Stimulated activated CD8-positive, alpha-beta memory T cell treated with anti-CD3 and anti-CD28 coated beads, Interleukin-4, amount 100 ng/mL, for 1 hour (primary cell): ENCODE measurements at places on chromosomes 6 and 20.

DNA sequence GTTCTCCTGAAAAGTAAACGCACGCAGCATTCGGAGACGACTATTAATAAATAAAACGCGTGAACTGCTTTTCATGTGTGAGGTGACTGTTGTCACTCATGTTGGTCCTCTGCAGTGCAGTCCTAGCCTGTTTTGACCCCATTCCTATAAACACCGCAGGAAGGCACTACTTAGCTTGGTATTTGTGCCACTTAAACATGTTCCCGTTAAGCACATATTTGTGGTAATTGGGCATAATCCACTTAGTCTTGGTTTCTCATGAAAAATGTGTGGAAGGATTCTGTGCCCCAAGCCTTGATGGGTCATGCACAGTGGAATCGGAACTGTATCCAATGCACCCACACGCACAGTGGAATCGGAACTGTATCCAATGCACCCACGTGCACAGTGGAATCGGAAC, 313.9 kb downstream of the THBS2 start:
- no peak for DNase-seq

- DNase-seq: no peak
Observed at GRCh38 chr6:121531658-121532169, 96.3 kb downstream of the GJA1 start.

DNA sequence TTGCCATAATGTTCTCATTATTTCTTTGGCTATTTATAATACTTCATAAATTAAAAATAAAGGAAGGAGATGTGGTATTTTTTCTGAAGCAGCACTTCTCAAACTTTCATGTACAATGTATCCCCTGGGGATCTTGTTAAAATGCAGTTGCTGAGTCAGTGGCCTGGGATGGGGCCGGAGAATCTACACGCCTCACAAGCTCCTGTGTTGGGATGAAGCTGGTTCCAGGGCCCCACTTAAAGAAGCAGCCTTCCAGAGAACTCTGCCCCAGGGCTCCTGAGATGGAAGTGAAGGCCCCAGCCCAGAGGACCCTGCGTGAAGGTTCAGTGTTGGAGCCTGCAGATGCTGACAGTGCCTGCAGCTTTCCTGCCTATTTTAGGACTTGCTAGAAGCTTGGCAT, 40.1 kb upstream of the SLC23A2 start:
- no peak for DNase-seq

- DNase-seq: no peak
Observed at GRCh38 chr20:22080985-22081384, 375.5 kb downstream of the PAX1 start.

GRCh38 chr6:169784821-169785340, 33.5 kb downstream of the ERMARD start:
- no peak for DNase-seq

GRCh38 chr20:63086421-63087235, 79.9 kb upstream of the BHLHE23 start:
- no peak for DNase-seq

DNA sequence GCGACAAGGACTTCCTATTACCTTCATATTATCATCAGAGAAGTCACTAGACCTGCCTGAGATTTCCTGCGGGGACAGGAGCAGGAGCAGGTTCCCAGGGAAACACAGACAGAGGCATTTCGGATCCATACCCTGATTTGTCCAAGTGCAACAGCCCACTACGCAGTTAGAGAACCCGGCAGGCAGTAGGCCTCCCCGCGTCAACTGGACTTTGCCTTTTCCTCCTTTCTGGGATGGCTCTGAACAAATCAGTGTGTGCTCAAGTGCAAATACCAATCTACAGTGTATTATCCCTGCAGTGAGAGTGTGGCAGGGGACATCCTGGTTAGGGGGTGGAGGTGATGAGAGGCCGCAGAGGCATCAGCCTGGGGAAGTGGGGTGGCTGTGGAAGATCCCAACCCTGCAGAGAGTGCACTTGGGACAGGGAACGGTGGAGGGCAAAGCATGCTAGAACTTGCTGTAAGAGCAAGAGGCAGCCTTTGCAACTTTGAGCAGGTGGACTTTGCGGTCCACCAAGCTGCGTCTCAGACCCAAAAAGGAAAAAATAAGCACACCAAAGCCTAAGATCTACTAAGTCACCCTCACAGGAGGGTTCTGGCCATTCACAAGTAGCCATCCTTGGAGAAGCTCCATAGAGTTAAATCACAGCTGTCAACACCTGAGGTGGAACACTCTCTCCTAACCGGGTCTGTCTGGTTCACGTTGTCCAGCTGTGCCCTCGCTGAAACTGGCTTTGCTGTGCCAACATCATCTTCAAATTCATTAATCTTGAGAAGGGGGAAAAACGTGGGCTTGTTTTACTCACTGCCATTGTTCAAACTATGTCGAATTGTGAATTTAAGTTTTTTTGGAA, 159.1 kb downstream of the ZDHHC14 start:
- DNase-seq: no peak

GRCh38 chr6:154213782-154214181, 142.8 kb downstream of the IPCEF1 start:
- no peak for DNase-seq

GRCh38 chr6:129621252-129621651, 88.7 kb downstream of the ARHGAP18 start:
- no peak for DNase-seq

DNA sequence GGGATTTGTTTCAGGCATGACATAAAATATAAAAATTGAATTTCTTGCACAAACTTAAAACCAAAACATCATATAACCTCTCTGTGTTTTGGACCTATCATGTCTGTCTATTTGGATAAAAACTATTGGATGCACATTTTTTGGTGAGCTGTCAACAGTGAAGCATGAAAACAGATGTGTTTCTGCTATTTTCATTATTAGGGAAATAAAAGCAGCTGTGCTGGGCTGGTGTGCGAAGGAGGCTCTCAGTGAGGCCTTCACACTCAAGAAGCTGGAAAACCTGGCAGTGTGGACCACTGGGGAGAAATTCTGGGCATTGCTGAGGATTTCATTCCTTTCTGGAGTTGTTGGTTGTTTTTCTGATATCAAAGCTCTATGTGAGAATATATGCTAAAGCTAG, 395.3 kb downstream of the GJA1 start:
- DNase-seq: no peak

DNA sequence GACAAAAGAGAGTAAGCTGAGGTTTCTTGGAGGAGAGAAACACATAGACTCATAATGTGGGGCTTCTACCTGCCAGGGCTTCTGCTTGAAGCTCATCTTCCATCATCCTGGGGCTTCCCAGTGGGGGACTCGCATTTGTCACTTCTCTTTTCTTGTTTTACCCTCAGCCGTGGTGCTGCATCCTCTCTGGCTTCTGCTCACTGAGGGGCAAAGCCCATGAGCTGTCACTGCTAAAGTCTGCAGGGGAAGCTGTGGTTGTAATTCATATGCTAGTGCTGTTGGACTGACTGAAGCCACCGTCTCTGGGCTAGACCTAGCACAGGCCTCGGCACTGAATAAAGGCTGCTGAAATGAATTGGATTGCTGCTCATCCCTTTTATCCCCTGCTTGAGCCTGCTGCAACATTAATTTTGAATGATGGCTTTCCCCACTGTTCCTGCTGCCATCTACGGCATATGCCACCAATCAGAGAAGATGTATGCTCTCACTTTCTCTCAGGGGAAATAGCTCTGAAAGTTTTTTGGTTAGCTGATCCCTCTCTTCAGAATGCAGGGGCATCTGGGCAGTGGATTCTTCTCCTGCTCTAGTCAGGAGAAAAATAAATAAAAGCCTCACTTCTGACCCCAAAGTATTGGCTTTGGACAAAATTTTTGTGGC, 568.4 kb upstream of the MAP3K7 start:
- DNase-seq: no peak

DNA sequence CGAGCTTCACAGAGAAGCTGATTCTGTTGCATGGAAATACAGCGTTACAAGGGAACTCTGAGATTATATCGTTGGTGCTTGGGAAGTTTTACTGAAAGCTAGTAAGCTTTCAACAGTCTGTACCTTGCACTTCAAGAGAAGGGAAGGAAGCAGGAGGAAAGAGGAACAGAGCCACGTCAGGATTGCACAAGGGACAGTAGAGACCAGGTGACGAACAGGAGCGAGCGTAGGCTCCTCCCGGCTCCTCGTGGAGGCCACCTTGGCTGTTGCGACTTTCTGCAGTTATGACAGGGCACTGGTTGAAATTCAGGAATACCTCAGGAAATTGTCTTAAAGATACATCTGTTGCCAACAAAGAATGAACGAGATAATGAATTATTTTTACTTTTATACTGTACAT, 18.8 kb downstream of the RTF2 start:
- no peak for DNase-seq

DNA sequence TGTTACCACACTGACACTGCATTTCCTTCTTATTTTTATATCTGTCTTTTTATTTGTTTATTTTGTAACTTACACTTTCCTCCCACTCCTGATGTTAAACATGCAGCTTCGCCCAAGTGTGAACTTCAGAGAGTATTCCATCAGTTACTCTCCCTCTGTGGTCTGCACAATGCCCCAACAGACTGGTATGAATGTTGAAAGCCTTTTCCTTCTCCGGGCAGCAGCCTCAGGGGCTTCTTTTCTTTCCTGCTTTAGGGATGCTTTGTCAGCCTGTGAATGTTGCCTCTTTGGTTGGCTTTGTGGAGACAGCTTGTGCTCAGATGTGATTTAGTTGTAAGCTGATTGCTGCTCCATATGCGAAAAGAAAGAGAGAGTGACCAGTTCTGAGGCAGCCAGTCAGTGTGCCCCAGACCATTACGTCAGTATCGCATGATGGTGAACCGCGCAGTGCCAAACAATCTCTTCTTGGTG, 44.0 kb downstream of the SMPDL3A start:
- no peak for DNase-seq

DNA sequence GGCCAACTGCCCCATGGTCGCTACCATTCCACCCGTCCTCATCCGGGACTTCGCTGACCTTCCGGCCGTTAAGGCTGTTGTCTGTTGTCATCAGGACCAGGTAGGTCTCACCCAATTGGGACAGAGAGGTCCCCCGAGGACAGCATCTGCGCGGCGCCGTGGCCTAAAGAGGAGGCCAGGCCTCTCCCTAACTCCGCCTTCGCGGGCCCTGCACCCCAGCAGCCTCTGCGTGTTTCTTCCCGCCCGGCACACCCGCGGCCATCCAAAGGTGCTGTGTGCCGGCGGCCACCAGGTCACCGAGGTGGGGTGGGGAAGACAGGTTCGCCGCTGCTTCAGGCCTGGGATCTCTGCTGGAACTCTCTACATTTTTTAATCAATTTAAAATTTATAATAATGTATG, 9.0 kb downstream of the OR2W1 start:
- no peak for DNase-seq

GRCh38 chr6:151391471-151392413, at the start of gene ZBTB2:
Gene ZBTB2, minus strand, starts transcription at chr6:151391559. Its CDS starts 17,922 bp downstream, at chr6:151373637.
- DNase-seq: peak; percentile 29

DNA sequence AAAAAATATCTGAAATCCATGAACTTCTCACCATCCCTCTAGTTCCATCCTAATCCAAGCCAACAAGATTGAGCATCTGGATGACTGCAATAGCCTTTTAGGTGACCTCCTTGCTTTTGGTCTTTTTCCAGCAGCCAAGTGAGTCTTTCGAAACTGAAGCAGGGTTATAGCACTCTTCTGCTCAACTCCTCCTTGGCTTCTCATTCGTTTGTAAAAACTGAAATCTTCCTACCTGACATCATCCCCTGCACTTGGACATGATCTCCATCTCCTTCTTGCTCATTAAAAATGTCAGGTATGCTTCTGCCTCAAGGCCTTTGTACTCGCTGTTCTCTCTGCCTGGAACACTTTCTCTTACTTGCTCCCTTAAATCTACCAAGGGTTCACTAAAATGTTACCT, 46.0 kb downstream of the STX7 start:
- no peak for DNase-seq

GRCh38 chr6:108134213-108134970, 31.4 kb upstream of the NR2E1 start:
- DNase-seq: no peak

- DNase-seq: no peak
Observed at GRCh38 chr6:35496841-35497570, at the start of gene TEAD3. Gene TEAD3, minus strand, starts transcription at chr6:35497079.

DNA sequence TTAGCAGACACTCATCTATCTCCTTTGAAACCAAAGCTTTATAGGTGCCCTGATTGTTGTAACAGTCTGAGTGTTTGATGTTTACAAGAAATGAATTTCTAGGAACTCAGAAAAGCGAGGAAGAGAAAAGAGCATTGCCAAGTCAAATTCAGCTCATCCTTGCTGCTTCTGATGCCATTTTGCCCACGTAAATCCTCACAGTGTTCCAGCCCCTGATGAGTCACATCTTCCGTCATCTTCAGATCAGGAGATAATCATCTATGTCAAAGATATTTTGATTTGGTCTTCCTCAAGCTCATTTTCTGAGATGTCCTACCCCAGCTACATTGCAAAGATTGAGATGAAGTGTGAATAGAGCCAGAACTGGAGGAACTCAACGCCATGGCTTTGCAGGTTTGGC, 426.2 kb downstream of the BMP2 start:
- DNase-seq: no peak

DNA sequence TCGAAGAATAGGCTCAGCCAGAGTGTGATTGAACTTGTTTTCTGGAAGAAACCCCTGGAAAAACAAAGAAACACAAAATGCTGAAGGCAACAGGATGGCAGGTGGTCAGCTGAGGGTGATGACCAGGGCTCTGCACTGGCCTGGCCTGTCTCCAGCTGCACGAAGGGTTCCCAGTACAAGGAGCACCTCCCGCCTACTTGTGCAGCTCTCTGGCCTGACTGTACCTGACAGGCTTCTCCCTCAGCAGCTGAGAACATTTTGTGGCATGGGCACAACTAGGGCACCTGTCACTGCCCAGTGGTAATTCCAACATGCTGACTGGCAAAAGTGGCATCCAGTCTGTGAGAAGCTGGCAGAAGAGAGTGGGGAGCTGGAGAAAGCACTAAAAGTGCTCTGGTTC, 38.8 kb upstream of the EMILIN3 start:
- DNase-seq: no peak

GRCh38 chr6:155378276-155378675, 64.0 kb upstream of the TFB1M start:
- no peak for DNase-seq

DNA sequence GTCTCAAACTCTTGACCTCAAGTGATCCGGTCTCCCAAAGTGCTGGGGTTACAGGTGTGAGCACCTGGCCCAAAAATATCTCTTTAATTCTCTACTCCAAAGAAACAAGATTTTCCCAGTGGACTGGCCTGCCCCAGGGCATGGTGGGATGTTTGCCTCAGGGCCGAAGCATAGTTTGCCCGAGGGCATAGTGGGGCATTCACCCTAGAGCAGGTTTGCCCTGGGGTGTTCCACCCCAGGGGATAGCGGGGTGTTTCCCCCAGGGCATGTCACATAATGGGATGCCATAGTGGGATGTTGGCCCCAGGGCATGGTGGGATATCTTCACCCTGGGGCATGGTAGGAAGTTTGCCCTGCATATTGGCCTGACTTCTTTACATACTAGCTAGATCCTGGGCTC, 97.2 kb downstream of the VEGFA start:
- DNase-seq: no peak

DNA sequence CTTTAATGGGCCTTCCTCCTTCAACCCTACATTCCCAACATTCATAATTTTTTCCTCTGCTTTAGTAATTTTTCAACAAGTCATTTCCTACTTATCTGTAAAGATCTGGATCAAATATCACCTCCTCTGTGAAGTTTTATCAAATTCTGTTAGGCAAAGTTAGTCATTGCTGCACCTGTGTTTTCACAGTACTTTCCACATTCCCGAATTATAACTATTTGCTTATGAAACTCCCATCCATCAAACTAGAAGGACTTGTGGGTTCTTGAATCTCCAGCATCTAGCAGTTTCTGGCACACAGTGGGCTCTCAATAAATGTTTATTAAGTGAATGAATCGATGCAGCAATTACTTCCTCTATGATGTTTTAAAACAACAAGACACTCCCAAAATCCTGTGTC, 257.6 kb downstream of the HDGFL1 start:
- DNase-seq: no peak
